Cerebellar nuclear complex (tissue), 1 donor: ENCODE measurements at places on chromosomes 13 and 19.

DNA sequence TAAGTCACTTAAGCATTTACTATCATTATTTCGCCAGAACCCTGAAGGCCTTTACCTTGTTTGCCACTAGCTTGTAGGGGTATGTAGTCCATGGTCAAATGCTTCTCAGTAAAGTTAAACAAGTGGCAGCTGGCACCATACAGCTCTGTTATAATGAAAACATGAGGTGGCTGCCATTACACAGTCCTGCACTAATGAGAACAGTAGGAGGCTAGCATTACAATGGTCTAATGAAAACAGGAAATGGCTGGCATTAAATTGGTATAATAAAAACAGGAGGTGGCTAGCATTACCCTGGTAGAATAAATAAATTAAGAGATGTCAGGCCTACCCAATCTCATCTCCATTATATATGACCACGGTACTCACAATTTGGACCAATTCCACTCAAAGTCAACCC lies 107.5 kb downstream of the PCDH17 start:
- no peak for DNase-seq

- DNase-seq, result no peak
Measured at GRCh38 chr13:79457390-79457789, 23.6 kb upstream of the NDFIP2 start.

DNA sequence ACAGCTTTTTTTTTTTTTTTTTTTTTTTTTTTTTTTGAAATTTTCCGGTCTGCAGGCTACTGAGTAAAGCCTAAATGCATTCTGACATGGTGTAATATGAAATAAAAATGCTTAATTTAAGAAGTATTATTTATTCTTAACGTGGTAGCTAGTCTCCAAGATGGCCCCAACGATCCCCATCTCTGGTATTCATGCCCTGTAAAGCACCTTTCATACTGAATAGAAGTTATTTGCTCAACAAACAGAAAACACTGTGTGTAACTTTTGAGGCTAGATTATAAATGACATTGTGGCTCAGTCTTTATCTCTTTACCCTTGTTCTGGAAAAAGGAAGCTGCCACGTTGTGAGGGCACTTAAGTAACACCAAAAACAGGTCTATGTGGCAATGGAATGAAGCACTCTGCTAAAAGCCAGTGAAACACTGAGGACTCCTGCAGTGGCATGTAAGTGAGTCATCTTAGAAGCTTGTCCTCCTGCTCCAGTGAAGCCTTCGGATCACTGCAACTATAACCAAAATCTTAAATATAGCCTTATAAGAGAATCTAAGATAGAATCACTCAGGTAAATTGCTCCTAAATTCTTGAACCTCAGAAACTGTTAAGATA lies 128.7 kb downstream of the UGGT2 start:
- no peak for DNase-seq

DNA sequence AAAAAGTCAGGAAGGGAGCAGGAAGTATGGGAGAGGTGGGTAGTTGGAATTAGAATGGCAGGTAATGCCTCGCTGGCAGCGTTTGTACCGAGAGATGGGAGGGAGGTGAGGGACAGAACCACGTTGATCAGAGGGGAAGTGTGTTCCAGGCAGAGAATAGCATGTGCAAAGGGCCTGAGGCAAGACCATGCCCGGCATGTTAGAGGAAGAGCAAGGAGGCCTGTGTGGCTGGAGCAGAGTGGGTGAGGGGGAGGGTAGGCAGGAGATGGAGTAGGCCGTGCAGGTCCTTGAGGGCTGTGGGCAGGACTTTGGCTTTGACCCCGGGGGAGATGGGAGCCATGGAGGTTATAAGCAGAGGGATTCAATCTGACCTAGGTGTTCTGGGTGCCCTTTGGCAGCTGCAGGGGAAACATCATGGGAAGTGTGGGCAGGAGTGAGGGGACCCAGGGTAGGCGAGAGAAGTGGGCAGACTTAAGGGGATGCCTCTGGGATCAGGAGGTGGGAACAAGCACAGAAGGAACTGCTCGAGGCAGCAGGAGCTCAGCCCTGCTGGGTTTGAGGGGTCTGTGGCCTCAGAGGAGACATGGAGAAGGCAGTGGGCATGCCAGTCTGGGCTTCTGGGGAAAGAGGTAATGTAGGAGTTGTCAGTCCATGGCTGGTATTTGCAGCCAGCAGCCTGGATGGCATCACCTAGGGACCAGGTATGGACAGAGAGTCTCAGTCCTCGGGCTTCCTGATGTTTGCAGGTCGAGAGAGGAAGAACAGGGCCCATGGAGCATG lies 48.8 kb downstream of the CD320 start:
- no peak for DNase-seq

DNA sequence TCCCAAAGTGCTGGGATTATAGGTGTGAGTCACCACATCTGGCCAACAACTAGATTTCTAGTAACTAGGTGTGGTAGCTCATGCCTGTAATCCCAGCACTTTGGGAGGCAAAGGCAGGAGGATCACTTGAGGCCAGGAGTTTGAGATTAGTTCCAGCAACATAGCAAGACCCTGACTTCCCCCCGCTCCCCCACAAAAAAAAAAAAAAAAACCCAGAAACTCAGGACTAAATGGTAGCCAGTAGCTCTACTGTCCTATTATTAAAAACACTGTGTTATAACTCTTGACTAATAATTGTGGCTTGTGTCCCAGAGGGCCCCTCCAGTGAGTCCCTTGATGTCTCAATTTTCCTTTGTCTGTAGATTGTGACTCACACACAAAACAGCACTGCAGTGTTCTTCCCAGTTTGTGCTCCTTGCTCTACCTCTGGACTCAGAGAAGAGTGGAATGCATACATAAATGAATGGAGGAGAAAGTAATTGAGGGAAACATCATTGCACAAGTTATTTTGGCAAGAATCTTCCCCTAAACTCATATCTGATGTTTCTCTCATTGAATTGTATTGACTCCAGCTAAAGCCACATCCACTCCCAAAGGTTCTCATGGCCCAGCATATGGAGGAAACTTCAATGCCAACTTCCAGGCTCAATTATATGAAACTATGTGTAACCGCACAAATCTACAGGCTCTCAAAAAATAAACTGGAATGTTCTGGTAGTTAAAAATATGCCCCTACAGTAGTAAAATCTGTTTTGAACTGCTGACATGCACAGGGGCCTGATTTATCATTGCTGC lies 8.8 kb downstream of the TPT1 start:
- no peak for DNase-seq

- no peak for DNase-seq
Measured at GRCh38 chr19:45162608-45163143, 1.9 kb upstream of the NKPD1 start.

GRCh38 chr13:24168392-24168750 lies 7.9 kb downstream of the SPATA13 start:
- no peak for DNase-seq

- DNase-seq, result no peak
Measured at GRCh38 chr13:46490129-46490528, 62.8 kb upstream of the LRCH1 start.

GRCh38 chr13:85799097-85799582 lies at the start of gene SLITRK6:
Gene SLITRK6 (minus strand): TSS chr13:85799419. CDS start chr13:85796508, 2,911 bp downstream.
- DNase-seq, result no peak

DNA sequence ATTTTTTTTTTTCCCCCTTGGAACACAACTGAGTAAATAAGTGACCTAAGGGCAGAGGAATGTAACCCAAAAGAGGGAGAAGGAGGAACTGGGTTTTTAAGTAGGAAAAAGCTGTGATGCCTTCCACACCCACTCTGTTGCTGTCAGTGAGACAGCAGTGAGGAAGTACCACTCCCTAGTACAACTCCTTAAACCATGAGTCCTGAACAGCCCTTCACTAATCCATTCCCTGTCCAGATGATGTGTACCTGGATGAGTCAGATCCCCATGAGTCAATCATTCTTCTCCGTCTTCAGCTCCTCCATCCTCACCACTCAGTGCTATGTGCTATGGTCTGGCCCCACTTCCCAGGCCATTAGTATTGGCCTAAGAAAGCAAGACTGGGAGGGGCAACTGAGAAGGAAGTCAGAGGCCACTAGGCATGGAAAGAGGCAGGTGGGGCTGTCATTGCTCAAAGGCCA lies 12.9 kb upstream of the CXCL17 start:
- DNase-seq, result no peak

GRCh38 chr13:113820813-113821651 lies 42.8 kb downstream of the GAS6 start:
- peak; percentile 28 for DNase-seq

- no peak for DNase-seq
Measured at GRCh38 chr19:47776568-47776967, 1.9 kb upstream of the SELENOW start.

- no peak for DNase-seq
Measured at GRCh38 chr13:32334671-32335070, 19.4 kb downstream of the BRCA2 start.
